ENCODE measurements at places on chromosomes 4 and X.

GRCh38 chr4:181908168-181908567 lies 335.0 kb upstream of the TENM3 start:
- DNase-seq, result no peak

DNA sequence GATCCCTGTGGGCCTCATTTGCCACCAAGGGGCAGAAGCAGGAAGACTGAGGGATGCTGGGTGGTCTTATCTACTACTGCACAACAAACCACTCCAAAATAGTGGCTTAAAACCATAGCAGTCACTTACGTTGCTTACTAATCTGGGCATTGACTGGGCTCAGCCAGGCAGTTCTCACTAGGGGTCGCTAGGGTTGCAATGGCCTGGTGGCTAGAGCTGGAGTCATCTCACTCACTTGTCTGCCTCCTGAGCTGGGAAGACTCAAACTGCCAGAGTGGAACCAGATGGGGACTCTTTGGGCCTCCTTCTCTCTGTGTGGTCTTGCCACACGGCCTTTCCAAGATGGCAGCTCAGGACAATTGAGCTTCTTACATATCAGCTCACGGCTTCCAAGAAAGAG lies 216.3 kb upstream of the BCOR start:
- DNase-seq, result no peak

DNA sequence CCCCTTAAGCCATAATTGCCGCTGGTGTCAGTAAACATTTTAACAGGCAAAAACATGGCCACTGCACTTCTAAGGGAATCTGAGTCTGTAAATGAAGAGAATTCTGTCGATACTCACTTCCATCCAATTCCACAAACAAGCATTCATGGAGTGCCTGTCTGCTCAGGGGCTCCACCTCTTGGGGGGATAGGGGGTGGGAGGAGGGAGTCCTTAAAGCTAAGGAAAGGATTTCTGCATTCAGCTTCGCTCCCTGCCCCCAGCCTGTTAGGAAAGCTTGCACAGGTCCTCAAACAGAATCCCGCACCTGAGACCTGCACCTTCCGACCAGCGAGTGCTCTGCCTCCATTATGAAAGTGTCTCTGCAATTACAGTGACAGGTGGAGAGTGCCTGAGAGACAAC lies 130.2 kb upstream of the KIT start:
- no peak for DNase-seq

DNA sequence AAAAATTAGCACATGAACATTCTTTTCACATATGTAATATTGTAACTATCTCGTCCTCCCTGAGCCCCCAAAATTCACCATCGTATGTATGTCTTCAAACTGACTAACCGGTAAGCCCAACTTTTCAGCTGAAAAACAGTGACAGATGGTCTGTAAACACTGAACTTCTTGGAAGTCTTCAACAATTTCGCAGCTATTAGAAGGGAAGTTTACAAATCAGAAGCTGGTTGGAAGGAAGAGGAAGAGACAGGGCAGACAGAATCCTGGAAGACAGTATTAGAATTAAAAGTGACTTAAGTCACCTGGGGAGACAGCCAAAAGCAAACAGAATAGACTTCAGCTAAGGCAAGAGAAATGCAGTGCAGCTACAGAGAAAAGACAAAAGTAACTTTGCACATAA lies 858.4 kb downstream of the ADGRL3 start:
- DNase-seq, result no peak

GRCh38 chr4:87053802-87054767 lies 119.3 kb downstream of the AFF1 start:
- DNase-seq, result no peak

DNA sequence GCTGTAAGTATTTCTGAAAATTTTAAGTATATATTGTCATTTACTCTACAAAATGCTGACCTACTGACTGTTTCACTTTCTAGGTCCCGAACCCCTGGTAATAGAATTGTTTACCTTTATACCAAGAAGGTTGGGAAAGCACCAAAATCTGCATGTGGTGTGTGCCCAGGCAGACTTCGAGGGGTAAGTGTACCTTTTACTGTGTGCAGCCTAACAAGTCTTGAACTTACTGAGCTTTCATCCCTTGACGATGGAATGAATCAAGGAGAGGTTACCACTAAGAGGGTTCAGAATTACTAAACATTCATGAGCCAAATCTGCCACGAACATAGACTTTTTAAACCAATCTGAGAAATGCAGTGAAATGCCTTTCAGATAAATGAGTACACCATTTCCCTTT lies 1.6 kb downstream of the RPL34 start:
- DNase-seq, result no peak

GRCh38 chr4:74667944-74668343 lies 126.4 kb downstream of the BTC start:
- no peak for DNase-seq

- DNase-seq, result no peak
These were observed 81.3 kb downstream of the ARHGAP24 start for GRCh38 chr4:85556283-85556682.

GRCh38 chr4:38752941-38753806 lies 29.6 kb downstream of the TLR10 start:
- DNase-seq, result no peak

GRCh38 chr4:107994894-107995293 lies 5.2 kb downstream of the HADH start:
- no peak for DNase-seq

- no peak for DNase-seq
These were observed 57.2 kb downstream of the BMP15 start for GRCh38 chrX:50967736-50968135.

GRCh38 chr4:145736241-145736831 lies 56.4 kb downstream of the C4orf51 start:
- DNase-seq, result no peak

GRCh38 chr4:145496292-145496691 lies 14.6 kb downstream of the SMAD1 start:
- DNase-seq, result no peak

DNA sequence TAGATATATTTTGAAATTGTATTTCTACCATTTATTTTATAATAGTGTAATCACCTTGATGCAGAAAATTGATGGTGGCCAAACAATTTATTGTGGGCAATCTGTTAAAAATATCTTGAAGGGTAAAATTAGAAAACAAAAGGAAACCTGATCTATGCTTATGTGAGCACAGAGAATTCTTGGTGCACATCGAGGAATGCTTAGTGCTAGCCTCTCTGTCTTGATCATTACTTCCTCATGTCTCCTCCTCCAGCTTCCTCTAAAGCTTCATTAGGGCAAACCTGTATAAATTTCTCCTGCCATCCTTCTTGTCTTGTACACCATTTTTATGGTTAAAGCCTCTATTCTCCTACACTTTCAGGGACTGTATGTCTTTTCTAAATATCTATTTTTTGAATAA lies 725.8 kb downstream of the RAPGEF2 start:
- DNase-seq, result no peak

DNA sequence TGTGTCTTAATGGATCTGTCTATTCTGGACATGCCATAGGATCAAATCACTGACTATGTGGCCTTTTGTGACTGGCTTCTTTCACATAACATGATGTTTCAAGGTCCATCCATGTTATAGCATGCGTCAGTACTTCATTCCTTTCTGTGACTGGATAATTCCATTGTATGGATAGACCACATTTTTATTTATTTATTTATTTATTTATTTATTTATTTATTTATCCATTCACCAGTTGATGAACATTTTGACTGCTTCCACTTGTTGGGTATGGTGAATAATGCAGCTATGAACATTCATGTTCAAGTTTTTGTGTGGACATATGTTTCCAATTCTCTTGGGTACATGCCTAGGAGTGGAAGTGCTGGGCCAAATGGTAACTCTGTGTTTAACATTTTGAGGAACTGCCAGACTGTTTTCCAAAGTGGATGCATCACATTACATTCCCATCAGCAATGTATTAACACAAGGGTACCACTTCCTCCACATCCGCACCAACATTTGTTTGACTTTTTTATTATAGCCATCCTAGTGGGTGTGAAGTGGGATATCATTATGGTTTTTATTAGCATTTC lies 14.0 kb downstream of the RTL5 start:
- no peak for DNase-seq

GRCh38 chr4:15575966-15576365 lies 79.2 kb downstream of the FBXL5 start:
- DNase-seq, result no peak

DNA sequence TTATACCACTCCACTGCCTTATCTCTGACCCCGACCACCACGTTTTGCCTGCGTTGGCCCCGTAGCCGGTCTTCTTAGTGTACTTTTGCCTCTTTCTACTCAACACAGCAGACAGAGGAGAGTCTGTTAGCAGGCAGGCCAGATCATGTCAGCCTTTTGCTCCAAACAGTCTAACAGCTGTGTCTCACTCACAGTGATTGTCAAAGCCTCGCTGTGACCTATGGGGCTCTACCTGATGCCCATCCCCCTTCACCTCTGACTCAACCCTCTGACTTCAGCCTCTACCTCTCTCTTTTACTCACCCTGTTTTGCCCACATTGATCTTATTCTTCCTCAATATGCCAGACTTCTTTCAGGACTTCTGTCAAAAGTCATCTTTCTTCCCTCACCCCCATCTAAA lies 127.1 kb downstream of the TRIML1 start:
- no peak for DNase-seq

DNA sequence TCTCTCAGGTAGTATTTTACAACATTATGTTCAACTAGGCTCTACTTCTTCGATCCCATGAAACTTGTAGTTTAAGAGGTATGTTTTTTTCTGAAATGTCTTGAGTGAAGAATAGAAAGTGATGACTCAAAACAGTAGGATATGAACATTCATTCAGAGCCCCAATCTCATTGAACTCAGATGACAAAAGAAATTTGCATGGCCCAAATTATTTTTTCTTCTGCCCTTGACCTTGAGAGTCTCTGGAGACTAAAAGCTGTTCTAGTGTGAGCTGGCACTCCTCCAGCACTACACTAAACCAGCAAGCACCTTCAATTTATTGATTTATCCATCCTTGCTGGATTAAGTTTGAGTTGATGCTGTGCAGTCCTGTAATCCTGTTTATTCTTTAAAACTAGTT lies 4.0 kb downstream of the DCLK2 start:
- no peak for DNase-seq

- DNase-seq, result no peak
These were observed 156.6 kb downstream of the GRIA3 start for GRCh38 chrX:123340696-123341095.

DNA sequence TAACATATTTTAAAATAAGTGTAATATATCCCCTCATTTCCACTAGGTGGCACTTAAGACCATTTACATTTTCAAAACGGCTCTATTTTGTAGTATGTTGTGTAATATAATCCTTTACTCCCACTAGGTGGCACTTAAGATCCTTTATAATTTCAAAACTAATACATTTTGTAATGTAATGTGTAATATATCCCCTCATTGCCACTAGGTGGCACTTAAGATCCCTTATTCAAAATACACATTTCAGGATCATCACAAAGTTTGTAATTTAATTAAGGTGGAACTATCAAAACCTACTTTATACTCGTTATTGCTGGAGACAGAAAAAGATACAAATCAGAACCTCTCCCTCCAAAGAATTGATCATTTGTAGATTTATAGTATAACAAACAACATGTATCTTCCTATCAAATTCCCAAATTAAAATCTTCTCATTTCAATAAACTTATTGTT lies 132.5 kb downstream of the ARHGAP6 start:
- no peak for DNase-seq

Data from 8988T (cell line).